Glutamatergic neuron (in vitro differentiated cells): ENCODE measurements at places on chromosomes 3 and 15.

- no peak for DNase-seq
Measured at GRCh38 chr3:111965484-111965883, 13.3 kb upstream of the ABHD10 start.

DNA sequence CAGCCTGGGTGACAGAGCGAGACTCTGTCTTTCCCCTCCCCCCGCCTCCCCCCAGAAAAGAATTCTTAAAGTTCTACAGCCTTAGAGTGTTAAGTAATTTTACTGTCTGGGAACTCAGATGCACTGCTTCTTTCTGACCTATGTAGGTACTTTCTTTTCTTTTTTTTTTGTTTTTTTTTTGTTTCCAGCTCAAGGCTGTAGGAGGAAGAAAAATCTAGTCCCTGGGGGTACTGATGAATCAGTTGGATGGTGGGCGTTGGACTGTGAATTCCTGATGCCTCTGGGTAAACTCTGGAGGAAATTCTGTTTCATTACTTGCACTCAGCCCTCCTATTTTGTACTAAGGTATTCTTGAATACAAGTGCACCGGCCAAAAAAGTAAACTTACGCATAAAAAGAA lies 10.8 kb downstream of the GHRL start:
- DNase-seq = no peak

- DNase-seq = no peak
Measured at GRCh38 chr15:69482686-69483256, 30.2 kb downstream of the RPLP1 start.

DNA sequence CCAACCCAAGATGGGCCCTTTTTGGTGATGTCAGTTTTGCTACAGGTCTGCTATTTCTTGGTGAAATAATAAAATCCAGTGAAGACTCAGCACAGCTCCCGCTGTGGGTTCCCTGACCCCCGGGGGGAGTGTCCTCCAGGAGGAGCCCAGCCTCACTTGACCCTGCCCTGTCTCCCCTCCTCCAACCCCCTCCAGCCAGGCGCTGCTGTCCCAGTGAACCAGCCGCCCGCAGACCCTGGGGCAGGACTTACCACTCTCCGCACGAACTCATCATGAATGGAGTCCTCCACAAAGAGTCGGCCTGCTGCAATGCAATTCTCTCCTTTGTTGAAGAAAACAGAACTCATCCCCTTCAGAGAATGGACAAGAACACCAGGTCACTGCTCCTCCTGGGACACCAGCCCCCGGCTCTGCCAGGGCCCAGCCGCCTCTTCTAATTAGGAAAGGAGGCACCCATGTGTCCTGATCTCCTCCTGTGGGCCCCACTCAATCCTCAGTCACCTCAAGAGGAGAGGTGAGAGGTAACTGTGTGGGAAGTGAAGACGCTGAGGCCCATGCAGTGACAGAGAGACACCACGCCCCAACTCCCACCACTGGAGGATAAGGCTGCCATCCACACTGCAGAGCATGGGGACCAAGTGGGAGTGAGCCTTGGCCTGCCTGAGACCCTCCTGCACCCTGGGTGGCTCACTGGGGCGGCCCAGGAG lies 28.8 kb upstream of the SLC41A3 start:
- DNase-seq = no peak

DNA sequence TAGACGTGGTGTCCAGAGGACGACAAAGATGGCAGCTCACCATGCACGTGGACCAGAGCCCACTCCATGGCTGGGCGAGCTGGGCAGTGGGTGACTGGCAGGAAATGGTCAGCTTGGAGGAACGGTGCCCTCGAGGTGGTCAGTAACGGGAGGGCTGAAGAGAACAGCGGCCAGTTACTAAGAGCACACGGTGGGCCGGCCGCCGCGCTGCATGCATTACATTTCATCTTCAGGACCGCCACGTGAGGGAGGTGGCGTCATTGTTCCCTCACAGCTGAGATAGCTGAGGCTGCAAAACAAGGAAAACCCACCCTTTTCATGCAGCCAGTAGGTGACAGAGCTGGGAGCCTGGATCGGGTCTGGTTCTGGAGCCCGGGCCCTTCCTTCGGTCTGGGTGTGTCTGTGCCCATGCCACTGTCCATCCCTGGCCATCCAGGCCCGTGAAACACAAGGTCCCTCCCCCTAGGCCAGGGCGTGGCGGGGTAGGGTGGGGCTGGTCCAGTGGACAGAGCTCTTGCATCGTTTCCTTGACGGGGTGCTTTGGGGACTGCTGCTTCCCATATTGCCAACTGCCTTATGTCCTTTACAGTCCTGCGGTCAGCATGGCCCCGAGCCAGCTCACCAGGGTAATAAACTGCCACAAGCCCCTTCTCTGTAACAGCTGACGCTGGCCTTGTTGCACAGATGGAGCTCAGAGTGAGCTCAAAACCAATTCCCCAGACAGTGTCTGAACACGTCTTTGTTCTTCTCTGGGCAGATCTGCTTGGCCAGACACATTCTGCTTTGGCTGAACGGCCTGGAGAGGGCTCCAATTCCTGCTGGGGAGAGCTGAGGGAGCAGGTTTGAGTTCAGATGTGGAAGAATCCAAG lies 51.8 kb downstream of the RGMA start:
- DNase-seq = peak; percentile 78

DNA sequence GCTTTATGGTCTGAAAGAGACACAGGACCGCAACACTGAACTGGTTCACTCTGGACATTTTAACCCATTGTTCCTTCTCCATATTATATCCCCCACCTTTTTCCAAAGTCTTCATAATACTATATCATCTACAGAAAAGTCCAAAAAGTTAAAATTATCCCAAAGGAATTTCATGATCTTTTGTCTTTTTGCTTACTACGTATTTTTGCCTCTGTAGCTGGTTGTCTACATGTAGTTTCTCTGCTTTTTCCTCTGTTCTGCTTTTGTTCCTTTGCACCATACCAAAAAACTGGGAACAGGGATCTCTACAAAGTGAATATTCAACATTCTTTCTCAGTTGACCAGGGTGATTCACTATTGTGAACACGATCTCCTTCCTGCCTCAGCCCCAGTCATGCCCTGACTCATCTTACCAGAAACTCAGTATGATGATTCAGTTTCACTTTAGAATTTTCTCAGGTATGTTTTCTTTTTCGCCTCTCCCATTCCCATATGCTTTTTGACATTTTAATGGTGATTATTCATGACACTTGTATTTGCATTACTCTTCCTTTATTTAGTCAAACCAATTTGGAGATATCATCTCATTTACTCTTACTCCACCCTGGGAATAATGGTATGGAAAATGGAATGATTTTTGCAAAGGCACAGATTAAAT lies 14.5 kb downstream of the EMC4 start:
- no peak for DNase-seq

DNA sequence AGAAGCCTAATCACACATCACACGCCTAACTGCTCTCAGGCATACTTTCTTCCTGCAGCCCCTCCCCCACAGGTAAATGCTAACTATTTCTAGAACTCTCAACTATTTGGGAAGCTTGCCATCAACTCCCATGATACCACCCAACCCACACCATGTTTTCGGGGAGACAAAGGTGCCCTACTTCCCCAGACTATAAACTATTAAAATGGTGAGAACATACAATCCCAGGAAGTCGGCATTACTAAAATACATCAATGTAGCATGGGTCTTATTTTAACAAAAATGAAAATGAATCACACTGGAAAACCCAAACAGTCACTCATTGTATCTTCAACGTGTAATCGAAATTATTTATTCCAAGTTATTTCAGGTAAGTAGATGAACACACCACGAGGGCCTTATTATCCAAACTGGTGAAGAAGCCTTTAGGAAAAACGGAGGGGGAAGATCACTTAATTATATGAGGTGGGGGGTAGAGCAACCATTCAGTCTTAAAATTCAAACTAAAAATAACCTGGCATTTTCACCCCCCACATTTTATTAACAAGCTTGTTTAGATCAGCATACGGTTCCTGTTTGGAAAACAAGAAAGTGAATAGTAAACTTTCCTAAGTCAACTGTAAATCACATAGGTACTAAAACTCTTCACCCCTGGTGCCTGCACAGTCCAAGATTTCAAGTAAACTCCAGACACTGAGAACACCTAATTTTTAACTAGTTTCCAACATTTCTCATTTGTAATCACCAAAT lies 1.9 kb downstream of the TBL1XR1 start:
- DNase-seq = no peak

- no peak for DNase-seq
Measured at GRCh38 chr15:85133709-85134108, 152.1 kb downstream of the PDE8A start.

GRCh38 chr3:186181901-186182300 lies 73.0 kb upstream of the ETV5 start:
- no peak for DNase-seq

GRCh38 chr3:101898752-101899169 lies 49.4 kb downstream of the NFKBIZ start:
- no peak for DNase-seq

DNA sequence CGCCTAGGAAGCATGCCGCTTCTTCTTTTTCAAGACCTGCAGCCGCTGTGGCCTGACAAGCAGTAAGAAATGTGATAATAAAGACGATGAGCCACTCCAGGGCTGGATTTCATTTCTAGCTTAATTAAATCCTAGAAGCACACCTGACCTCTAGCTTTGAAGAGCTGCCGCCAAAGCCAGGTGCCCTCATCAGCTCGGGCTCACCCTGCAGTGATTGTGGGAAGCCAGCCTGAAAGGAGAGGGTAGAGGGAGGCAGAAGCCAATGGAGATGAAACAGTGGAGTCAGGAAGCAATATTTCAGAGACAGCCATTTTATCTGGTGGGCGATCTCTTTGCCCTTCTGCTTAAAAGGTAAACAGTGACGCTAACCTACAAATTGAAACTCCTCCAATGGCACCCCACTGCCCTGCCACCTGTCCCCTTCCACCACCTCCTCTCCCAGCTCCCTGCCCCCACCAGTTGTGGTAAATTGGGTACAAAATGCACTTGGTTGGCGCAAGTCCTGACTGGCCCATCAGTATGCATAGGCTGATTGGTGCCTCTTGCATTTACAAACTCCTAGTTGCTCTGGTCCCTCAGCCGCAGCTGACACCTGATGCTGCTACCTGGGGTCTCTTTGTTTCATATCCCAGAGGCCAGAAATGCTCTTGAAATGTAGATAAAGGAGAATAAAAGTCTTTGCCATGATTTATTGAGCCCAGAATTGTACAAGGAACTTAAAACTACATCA lies 385.3 kb downstream of the PDCD6IP start:
- no peak for DNase-seq

- peak; percentile 65 for DNase-seq
Measured at GRCh38 chr3:192408007-192408646, 319.2 kb downstream of the FGF12 start.

GRCh38 chr3:10950476-10951294 lies 41.9 kb upstream of the SLC6A1 start:
- DNase-seq = peak; percentile 55

DNA sequence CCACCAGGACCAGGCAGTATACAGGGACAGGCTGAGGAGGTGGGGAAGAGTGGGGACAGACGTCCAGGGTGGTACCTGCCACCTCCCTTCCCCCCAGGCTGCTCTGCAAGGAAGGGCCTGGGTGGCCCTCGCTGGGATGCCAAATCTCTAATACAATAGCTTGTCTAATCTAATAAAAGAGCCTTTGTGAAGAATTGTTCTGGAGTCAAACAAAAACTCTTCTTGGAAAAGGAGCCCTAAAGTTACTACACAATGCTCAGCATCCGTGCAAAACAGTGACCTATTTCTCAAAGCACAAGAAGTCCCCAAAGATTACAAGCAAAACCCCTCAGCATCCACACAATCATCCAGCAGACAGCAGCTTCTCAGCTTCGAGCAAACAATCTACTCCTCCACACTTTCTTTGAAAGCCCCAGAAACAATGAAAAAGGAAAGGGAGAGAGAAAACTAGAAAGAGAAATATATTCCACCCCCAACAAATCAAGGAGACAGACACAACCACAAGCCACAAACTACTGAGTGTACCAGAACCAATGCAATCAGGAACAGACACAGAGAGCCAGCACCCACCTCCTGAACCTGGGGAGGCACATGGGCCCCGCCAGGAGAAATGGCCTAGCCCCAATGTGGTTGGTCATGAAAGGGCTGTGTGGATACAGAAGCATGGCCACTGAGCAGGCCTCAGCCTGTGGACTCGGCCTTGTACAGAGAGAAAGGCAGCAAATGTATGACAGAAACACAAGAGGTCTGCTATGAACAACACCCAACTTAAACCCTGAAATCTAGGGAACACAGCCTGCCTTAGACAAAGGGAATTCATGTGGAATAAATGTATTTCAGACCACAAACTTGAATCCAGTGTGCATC lies 177.1 kb upstream of the CHRNA7 start:
- no peak for DNase-seq

DNA sequence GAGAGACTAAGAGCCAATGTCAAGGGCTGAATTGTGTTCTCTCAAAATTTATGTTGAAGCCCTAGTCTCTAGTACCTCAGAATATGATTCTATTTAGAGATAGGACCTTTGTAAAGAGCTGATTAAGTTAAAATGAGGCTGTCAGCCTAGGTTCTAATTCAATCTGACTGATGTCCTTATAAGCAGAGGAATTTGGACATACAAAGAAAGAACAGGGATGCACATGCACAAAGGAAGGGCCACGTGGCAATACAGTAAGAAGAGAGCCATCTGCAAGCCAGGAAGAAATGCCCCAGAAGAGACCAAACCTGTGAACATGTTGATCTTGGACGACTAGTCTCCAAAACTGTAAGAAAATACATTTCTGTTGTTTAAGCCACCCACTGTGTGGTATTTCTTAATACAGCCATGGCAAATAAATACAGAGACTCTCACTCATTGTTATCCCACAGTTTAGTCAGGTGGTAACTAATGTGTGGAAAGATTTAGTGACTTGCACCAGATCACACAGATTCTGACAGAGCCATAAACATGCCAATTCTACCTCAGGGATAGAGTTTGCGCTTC lies 652.2 kb downstream of the NAALADL2 start:
- no peak for DNase-seq

DNA sequence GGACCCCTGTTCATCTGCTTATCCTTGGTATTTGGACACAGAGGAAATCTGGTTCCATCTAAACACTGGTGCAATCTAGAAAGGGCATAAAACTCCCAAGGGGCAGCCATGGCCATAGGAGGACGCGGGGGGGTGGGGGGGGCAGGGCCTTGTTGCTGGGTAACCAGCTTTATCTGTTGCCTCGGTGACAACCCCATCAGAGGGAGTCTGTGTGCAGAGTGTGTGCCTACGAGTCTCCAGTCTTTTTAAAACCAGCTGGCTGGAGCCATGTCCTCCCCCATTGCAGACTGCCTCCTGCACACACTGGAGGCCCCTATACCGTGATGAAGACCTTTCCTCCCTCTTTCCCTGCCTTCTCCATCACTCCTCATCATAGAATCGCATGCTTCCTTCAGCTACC lies 26.4 kb upstream of the CORO2B start:
- no peak for DNase-seq

GRCh38 chr3:187802928-187803259 lies 57.6 kb upstream of the BCL6 start:
- no peak for DNase-seq

DNA sequence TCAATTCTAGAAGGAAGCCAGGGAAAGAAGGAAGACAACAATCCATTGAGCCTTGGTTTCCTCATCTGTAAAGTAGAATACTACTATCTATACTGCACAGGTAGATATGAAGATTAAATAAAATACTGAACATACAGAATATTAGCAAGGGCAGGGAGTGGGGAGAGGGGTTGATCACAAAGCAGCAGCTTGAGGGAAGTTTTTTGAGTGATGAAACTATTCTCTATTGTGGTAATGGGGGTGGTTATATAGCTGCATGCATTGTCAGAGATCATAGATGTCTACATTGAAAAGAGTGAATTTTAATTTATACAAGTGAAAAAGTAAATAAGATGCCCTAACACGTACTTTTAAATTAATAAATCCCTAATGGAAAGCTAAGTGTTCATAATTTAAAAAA lies 242.6 kb upstream of the LRTM1 start:
- no peak for DNase-seq

- no peak for DNase-seq
Measured at GRCh38 chr3:99128235-99128634, 226.7 kb upstream of the DCBLD2 start.
